ENCODE measurements at places on chromosomes 4 and X. TPM values are rescaled to one million over a fixed set of nuclear protein-coding genes. Genes with fewer than 3 reads are reported as not detected.

- peak overlapping the region; percentile 86 for H3K27ac ChIP-seq
- DNase-seq: peak; percentile 61
- H3K36me3 ChIP-seq: peaks cover 19% of the 10 kb centered on the region
Measured at GRCh38 chrX:24023972-24024669, 2.9 kb downstream of the KLHL15 start.

- H3K36me3 ChIP-seq: peaks cover 4% of the 10 kb centered on the region
- H3K4me1 ChIP-seq: peaks cover 14% of the 10 kb centered on the region
- no peak for DNase-seq
- H3K27ac ChIP-seq: peak overlapping the region; percentile 97
Measured at GRCh38 chrX:103919270-103919637, 43.2 kb upstream of the TMSB15B start.

DNA sequence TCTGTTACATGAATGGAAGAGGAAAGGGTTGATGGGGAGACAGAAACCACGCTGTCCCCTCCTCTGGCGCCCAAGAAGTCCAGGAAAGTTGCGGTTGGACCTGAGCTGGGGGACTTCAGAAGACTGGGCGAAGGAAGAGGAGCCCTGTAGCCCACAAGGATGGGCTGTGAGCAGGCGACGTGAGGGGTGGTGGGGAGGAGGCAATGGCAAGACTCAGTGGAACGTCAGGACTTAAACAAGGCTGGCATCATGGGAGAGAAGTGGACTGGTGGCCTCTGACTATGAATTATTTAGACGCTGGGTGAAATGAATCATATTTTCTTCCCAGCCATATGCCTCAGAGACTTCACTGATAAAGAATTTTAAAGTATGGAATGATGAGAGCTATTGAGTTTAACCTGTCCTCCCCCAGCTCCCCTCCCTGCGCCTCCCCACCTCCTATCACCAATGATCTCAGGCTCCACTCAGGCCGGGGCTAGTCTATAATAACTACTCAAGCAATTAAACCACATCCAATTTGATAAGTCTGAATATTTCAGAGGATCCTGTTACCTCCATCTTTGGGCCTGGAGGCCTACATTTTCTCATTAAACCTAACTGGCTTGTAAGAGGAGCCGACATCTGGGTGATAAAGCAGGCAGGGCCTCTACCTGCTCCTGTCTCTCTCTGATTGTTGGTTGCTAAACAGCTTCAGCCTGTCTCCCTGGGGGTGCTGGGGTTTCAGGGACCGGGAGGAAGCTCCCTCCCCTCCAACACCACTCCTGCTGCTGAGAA, 63.6 kb downstream of the SMIM20 start:
- no peaks in the 10 kb centered on the region for H3K36me3 ChIP-seq
- DNase-seq: no peak
- no peaks in the 10 kb centered on the region for H3K4me1 ChIP-seq
- H3K4me3 ChIP-seq: no peak overlapping the region

- no peaks in the 10 kb centered on the region for H3K27me3 ChIP-seq
- no peak overlapping the region for H3K27ac ChIP-seq
- H3K36me3 ChIP-seq: peaks cover 50% of the 10 kb centered on the region
- peaks cover 6% of the 10 kb centered on the region for H3K4me1 ChIP-seq
Measured at GRCh38 chr4:75950213-75950815, 9.5 kb upstream of the NAAA start.

ETDA gene
- total RNA-seq: not detected

SATL1 gene
- total RNA-seq: not detected

All from activated CD4-positive, alpha-beta T cell treated with anti-CD3 and anti-CD28 coated beads, Interleukin-2, amount 10 ng/mL, durations not matched to agents 24 days and 14 days (primary cell).